ENCODE measurements at places on chromosomes 6 and 20.

GRCh38 chr20:36793294-36794115 is 19.9 kb upstream of the DSN1 start:
- DNase-seq, result no peak

DNA sequence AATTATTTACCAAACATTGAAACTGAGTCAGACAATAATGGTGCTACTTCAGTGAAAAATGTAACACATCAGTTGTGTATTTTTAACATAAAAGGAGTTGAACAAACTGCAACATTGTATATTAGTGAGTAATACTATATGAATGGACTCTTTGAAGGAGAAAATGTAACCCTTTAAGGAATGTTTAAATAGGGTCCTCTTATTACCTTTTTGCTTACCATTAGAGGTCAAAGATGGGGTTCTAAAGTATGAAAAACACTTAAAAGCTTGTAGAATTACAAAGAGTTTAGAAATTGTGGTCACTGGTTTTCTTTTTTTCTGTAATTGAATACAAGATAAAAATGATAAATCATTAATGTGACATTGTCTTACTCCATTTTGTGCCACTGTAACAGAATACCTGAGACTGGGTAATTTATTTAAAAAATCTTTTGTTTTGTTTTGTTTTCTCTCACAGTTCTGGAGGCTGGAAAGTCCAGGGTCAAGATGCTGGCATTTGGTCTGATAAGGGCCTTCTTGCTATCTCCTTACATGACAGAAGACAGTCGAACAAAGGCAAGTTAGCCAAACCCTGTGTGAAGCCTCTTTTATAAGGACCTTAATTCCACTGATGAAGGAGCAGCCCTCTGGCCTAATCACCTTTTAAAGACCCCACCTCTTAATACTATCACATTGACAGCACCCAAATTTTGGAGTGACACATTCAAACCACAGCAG is 43.2 kb downstream of the SESN1 start:
- DNase-seq, result no peak

DNA sequence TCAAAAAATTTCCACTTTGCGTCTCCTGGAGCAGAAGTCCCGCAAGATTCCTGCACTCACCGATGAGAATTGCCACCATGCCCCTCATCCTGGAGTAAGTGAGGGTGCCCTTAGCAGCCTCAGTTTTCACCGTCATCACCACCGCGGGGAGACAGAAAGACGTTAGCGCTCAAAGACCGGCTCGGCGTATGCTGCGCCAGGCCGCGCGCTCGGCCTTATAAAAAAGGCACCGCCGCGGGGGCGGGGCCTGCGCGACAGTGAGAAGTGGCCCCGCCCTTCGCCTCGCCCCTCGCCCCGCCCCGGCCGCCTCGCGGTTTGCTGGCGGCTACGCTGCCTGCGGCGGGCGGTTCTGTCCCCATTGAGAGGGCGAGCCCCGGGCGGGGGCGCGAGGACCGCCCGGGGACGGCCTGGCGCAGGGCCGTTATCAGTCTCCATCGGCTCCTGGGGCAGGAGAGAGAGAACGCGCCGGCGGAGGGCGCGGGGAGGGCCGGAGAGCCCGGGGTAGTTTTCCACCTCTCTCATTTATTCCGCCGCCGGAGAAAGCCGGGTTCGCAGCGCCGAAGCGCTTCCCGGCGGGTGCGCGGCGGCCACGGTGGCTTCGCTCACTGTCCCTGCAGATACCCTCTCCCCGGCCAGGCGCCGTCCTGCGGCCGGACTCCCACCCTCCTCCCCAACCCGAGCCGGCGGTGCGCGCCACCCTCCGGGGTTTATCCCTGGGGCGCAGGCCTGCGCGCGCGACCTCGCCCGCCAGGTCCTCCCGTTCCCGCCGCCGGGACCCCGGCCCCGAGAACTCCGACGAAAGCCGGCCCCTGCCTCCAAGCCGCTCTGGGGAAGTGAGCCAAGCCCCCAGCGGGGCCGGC is 122.5 kb upstream of the SLC2A12 start:
- DNase-seq, result no peak

- DNase-seq, result no peak
These were observed 6.7 kb downstream of the FLOT1 start for GRCh38 chr6:30735668-30736314.

DNA sequence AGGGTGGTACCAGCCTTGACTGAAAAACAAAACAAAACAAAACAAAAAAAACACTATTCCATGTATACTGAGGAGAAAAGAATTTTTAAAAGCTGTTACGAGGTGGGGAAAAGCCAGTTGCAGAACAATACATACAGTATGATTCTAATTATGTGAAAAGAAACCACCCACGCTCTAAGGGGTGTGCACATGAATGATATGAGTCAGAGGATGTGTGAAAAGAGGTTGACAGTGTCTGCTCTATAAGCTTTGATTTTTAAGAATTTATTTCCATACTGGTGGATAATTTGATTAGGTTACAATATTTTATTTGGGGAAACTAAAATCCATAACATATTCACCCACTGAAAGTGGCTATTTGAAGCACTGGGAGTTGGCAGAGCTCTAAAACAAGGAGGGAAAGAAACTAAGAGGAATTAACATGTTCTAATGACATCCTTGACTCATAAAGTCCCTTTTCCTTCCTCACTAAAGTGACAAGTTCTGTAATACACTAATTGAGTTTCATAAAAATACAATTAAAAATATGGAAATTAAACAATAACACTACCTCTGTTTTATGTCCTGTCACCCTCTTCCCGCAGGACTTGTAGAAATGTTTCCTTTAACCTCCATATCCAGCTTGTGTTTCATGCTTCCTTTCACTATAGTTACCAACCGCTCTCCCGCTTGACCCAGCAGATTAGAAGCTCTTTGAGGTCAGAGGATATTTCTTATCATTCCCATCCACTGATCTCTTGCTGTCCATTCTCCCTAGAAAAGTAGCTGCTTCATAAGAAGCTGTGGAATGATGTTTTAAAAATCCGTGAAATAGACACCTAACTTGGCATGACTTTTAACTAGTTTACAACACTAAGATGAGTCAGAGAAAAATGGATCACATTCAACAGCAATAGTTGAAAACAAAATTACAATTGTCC is 118.6 kb upstream of the CCDC28A start:
- peak; percentile 31 for DNase-seq

- DNase-seq, result no peak
These were observed 62.1 kb downstream of the HTR1B start for GRCh38 chr6:77401231-77401630.

- no peak for DNase-seq
These were observed 798.5 kb upstream of the EPHA7 start for GRCh38 chr6:94217836-94218235.

- DNase-seq, result no peak
These were observed 70.5 kb downstream of the TOX2 start for GRCh38 chr20:43985121-43985520.

DNA sequence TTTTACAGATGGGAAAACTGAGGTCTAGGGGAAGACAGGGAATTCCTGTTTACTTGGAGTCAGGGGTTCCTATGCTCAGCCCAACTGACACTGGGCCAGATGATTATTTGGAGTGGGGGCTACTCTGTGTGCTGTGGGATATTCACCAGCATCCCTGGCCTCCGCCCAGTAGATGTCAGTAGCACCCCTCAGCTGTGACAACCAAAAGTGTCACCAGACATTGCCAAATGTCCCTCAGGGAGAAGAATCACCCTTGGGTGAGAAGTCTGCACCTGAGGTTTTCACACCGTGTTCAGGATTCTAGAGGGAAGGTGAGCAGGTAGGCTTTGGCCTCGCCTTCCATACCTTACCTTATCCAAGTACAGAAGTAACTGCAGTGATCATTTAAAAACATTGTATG is 27.6 kb downstream of the CDH26 start:
- no peak for DNase-seq

- no peak for DNase-seq
These were observed 20.6 kb downstream of the MANBAL start for GRCh38 chr20:37309936-37310590.

DNA sequence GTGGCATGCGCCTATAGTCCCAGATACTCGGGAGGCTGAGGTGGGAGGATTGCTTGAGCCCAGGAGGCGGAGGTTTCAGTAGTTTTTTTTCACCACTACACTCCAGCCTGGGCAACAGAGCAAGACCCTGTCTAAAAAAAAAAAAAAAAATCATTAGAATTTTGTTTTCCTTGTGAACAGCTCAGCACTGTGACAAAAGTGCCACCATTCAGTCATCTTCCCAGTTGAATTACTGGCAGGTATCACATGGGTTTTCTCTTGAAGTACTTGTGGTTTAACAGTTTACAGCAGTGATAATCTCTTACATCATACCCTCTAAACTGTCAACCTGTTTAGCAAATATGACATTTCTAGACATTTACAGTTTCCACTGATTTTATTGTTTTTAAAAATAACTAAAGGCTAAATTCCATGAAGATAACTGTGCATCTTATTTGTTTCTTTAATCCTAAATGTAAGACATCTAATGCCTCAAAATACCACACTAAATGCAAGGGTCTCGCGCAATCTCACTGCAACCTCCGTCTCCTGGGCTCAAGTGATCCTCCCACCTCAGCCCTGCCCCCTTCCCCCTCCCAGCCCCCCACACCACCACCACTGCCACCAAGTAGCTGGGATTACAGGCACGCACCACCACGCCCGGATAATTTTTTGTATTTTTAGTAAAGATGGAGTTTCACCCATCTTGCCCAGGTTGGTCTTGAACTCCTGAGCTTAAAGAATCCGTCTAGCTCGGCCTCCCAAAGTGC is 7.0 kb downstream of the TRPC4AP start:
- DNase-seq, result no peak

GRCh38 chr6:107305391-107305790 is 154.0 kb downstream of the PDSS2 start:
- no peak for DNase-seq

- DNase-seq, result no peak
These were observed 77.7 kb upstream of the KCNG1 start for GRCh38 chr20:51100617-51101016.

DNA sequence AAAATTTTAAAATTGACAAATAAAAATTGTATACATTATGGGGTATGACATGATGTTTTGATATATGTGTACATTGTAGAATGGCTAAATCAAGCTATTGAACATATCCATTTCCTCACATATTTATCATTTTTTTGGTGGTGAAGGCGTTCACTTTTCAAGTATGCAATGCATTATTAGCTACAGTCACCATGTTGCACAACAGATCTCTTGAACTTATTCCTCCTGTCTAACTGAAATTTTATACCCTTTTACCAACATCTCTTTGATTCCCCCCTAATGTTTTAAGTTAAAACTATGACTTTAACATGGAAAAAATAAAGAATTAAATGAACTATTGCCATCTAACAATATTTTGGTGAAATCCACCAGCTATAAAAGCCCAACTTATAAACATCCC is 65.2 kb upstream of the UST start:
- DNase-seq, result no peak

- DNase-seq, result no peak
These were observed 49.4 kb downstream of the TMEM242 start for GRCh38 chr6:157273756-157274470.

DNA sequence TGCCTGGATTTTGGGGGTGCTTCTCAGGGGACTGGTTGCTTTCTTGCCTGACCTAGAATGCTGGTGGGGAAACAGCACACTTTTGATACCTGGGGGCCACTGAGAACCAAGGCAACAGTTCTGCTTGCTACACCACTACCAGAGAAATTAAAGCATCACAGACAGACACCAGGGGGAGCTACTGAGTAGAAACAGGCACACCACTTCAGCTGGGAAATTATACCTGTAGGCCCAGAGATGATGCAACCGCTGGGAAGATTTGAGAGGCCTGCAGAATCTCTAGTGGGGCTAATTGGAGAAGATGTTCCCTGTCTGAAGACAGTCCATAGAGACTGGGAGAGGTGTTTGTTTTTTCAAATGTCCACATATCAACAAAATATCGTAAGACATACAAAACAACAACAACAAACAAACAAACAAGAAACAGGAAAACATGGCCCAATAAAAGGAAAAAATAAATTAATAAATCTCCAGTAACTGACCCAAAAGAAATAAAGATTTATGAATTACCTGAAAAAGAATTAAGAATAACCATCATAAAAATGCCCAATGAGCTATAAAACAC is 129.4 kb upstream of the RIN2 start:
- peak; percentile 41 for DNase-seq

- DNase-seq, result no peak
These were observed 580.8 kb downstream of the BMP2 start for GRCh38 chr20:7348253-7348652.

- DNase-seq, result no peak
These were observed 31.6 kb downstream of the DLL1 start for GRCh38 chr6:170259278-170259677.

- peak; percentile 50 for DNase-seq
These were observed 91.9 kb downstream of the FAM217A start for GRCh38 chr6:3987053-3987452.

GRCh38 chr6:46862381-46862780 is 59.4 kb downstream of the ADGRF5 start:
- no peak for DNase-seq

DNA sequence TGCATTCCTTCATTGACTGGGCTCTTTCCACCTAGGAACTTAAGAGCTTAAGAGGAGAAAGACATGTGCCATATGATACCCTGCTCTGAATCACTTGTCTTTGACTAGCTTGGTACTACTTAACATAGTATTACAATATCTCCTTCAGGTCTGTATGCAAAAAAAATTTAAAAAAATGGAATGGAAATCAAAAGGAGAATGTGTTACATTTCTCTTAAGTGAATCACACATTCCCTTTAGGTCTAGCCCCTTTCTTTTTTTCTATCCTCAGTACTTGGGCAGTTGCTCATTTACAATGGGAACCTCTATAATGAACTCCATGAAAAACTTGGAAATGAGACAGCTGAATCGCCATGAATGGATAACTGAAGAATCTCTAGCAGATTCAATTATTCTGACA is 53.8 kb downstream of the SLC35F1 start:
- no peak for DNase-seq

GRCh38 chr20:1469925-1470571 is 3.4 kb upstream of the NSFL1C start:
- DNase-seq, result peak; percentile 87

GRCh38 chr6:112016320-112016719 is 37.6 kb upstream of the CCN6 start:
- DNase-seq, result no peak

DNA sequence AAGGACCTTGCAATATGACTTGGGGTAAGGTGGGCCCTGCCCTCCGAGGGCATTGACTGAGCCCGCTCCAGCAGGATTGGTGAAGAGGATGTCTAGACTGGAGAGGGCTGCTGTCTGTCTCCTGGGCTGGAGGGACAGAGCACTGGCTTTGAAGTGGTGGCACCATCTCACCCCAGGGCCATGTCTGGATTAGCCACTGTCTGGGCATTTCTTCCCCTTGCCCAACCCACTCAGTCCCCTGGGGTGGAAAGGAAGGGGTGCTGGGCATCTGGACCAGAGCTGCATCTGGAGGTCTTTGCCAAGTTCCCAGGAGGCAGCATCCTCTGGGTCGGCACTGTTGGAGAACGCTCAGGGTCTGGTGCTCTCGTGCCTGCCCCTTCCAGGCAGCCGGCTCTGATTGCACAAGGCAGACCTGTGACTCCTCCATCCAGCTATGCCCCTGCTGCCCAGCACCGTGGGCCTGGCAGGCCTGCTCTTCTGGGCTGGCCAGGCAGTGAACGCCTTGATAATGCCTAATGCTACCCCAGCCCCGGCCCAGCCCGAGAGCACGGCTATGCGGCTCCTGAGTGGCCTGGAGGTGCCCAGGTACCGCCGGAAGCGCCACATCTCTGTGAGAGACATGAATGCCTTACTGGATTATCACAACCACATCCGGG is at the start of gene R3HDML:
Gene R3HDML (plus strand): TSS at position 319 of the 656 bp plus-strand sequence. CDS start 115 bp downstream, at position 434.
- DNase-seq, result no peak

GRCh38 chr6:88268508-88268907 is 102.4 kb upstream of the CNR1 start:
- no peak for DNase-seq

GRCh38 chr6:137017081-137017480 is 27.7 kb downstream of the IL20RA start:
- no peak for DNase-seq

All from glomerular endothelial cell (primary cell).